ENCODE measurements at places on chromosomes 3 and 15.

DNA sequence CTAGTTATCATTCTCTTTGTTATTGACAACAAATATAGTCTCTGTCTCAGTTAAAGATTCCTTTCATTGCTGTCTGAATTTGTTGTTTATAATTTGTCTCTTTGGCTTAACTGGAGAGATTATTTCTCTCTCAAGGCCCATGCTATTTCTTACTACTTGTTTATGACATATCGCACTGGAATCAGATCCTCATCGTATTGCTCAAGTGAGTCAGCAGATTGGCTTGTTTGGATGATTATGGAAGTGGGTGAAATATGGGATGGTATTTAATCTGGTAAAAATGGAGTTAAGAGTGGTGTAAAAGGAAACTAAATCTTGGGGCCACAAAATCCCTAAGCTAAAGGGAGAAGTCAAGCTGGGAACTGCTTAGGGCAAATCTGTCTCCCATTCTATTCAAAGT lies 613.1 kb downstream of the SI start:
- no peak for DNase-seq

- no peak for DNase-seq
Measured at GRCh38 chr3:72907131-72907711, 19.4 kb downstream of the GXYLT2 start.

GRCh38 chr15:55894399-55894965 lies 98.9 kb downstream of the NEDD4 start:
- no peak for DNase-seq

GRCh38 chr15:70447928-70448698 lies 315.2 kb downstream of the UACA start:
- peak; percentile 37 for DNase-seq

DNA sequence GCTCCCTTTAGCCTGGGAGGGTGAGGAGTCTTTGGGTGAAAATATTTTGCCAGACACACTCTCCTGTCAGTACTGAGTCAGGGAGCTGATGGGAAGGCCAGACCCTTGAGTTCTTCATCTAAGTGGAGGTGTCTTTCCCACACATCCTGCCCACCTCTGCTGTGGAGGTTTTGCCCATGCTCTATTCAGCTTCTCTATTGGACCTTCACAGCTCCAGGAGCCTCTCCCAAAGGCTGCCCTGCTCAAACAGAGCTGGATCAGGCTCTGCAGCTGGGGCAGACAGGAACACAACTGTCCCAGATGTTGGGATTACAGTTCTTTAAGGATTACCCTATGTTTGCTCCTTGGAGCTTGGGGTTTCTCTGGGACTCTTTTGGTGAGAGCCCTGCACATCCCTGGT lies 77.9 kb downstream of the SPSB4 start:
- no peak for DNase-seq

GRCh38 chr15:43775411-43775965 lies 1.3 kb downstream of the ELL3 start:
- no peak for DNase-seq

- DNase-seq = no peak
Measured at GRCh38 chr3:97994328-97994945, 22.2 kb upstream of the RIOX2 start.

DNA sequence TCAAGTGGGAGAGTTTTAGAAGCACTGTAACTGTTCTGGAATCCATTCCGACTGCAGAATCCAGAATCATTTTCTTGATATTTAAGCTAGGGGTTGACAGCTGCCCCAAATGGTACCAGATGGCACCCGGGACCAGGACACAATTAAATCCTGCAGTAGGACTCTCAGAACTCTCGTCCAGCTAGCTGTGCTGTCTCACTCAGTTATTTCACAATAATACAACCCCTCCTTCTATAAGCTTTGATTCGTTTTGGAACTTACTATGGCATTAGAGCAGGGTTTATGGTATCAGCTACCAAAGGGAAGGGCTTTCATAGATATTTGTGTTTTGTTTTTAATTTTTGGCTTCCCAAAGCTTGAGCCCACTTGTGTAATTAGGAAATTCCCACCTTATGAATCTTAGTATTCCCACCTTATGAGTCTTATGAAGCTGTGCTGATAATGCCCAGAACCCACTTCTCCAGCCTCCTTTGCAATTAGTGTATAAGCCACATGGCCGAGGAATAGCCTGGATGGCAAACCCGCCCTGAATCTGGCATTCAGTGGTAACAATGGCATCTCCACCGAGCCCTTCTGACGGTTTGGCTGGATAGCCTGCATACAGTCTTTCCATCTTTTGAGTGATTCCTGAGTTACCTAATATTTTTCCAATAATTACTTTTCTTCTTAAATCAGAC lies 120.1 kb downstream of the UACA start:
- DNase-seq = no peak

- no peak for DNase-seq
Measured at GRCh38 chr15:28094732-28095521, 4.2 kb downstream of the OCA2 start.

GRCh38 chr15:40697916-40698315 lies 2.9 kb downstream of the RAD51 start:
- DNase-seq = no peak

GRCh38 chr3:82790307-82791097 lies 1029.1 kb upstream of the GBE1 start:
- DNase-seq = no peak

All from activated CD4-positive, alpha-beta T cell treated with anti-CD3 and anti-CD28 coated beads for 1 hour (primary cell).